Mesothelial cell of epicardium (in vitro differentiated cells): ENCODE measurements at places on chromosomes 1 and 21. TPM values are rescaled to one million over a fixed set of nuclear protein-coding genes. Genes with fewer than 3 reads are reported as not detected.

DNA sequence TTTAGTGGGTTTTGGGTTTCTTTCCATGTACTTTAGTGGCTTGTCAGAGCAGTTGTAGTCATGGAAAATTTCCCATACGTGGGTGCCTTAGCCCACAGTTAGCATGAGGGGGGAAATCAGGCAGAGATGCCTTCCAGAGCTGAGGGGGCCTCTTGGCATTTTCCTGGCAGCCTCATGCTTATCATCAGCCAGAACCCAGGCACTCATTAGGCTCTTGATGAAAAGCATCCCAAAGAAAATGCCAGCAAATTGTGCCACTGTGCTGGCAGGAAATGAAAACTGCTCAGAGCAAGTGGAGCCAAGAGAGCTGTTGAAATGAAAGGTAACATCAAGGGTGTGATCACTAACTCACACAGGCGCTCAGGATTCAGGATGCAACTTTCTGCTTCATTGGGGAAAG lies 128.0 kb downstream of the TNNI3K start:
- H3K27me3 ChIP-seq, result no peaks in the 10 kb centered on the region
- no peak for DNase-seq
- no peak overlapping the region for H3K4me3 ChIP-seq
- H3K36me3 ChIP-seq, result no peaks in the 10 kb centered on the region
- H3K4me1 ChIP-seq, result no peaks in the 10 kb centered on the region
- H3K27ac ChIP-seq, result no peak overlapping the region

DNA sequence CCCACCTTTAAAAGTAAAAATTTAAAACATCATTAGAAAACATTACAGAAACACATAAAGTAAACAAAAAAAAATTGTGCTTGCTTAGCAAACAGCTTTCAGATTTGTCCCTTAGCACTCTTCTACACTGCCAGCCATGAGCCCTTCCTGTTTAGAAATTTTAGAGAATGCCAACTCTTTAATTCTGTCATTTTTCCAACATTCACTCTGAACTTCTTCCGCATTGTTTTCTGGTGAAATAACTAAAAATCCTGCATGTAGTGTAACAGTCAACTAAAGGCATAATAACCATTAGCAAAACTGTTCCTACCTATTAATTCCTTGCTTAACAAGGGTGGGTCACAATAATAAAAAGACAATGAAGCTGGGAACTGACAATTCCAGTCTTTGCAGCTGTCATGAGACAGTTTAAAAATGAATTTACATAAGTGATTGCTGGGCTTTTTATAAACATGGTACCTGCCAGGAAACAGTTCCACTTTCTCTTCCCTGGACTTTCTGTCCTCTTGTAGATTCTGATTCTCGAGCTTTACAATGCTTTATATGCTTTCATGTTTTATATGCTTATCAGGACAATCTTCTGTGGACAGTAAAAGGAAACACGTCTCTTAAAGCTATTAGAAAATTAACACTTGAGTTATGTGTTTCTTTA lies 19.0 kb downstream of the GNG12 start:
- H3K27me3 ChIP-seq, result no peaks in the 10 kb centered on the region
- H3K27ac ChIP-seq, result peak overlapping the region; percentile 43
- H3K36me3 ChIP-seq, result peaks cover 16% of the 10 kb centered on the region
- no peak for DNase-seq

GRCh38 chr1:153251988-153252387 lies 7.5 kb upstream of the LORICRIN start:
- H3K27me3 ChIP-seq, result peaks cover 71% of the 10 kb centered on the region
- DNase-seq, result no peak
- H3K36me3 ChIP-seq, result no peaks in the 10 kb centered on the region
- H3K27ac ChIP-seq, result no peak overlapping the region
- H3K4me1 ChIP-seq, result no peaks in the 10 kb centered on the region

- peaks cover 58% of the 10 kb centered on the region for H3K4me1 ChIP-seq
- DNase-seq, result no peak
- H3K36me3 ChIP-seq, result no peaks in the 10 kb centered on the region
- no peak overlapping the region for H3K4me3 ChIP-seq
- H3K27me3 ChIP-seq, result no peaks in the 10 kb centered on the region
- peak overlapping the region; percentile 86 for H3K27ac ChIP-seq
These were observed 439.5 kb downstream of the SMYD3 start for GRCh38 chr1:246067432-246068216.

- H3K4me3 ChIP-seq, result no peak overlapping the region
- H3K27ac ChIP-seq, result no peak overlapping the region
- no peaks in the 10 kb centered on the region for H3K36me3 ChIP-seq
- H3K4me1 ChIP-seq, result no peaks in the 10 kb centered on the region
These were observed 26.8 kb upstream of the BEND5 start for GRCh38 chr1:48803474-48803873.

DNA sequence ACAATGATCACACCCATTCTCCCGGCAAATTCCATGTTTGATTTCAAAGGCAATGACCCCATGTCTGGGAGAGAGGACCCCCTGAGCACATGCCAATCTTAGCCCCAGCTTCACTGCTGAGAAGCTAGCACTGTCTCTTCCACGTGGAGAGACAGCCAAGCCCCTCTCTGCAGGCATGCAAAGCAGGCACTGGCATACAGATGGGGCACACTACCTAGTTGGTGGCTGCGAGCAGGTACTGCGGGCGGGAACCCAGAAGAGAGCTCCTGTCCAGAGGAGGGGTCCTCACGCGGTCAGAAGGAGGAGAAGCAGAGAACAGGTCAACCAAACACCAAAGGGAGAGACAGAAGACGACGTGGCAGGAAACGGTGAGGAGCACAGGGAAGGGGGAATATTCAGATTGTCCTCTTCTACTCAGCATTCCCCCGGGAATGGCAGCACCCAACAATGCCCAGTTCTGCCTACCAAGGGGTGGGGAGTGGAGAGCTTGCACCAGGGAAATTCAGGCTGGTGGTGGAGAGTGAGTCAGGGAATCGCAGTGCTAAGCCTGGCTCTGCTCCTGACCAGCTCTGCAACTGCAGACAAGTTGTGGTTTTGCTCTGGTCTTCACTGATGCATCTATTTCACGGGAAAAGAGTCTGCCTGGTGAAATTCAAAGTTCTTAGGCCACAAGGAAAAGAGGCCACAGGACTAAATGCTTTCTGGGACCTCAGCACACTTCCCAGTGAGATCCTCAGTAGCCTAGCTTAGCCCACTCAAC lies 48.1 kb upstream of the GOLT1A start:
- DNase-seq, result no peak
- H3K36me3 ChIP-seq, result peaks cover 17% of the 10 kb centered on the region

DNA sequence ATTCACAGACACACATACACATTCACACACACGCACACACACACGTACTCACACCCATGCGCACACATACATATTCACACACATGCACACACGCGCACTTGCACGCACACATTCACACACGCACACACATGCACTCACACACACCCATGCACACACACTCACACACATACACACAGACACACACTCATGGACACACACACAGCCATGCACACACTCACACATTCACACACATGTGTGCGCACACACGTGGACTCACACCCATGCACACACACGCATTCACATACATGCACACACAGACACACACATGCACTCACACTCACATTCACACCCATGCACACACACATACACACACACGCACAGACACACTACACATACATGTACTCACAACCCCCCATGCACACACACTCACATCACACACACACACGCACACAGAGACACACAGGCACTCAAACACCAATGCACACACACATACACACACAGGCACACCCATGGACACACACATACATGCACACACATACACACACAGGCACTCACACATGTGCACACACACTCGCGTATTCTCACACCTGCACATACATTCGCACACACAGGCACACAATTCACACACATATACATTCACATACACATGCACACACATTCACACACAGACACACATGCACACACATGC lies 589.1 kb downstream of the PTPRU start:
- DNase-seq, result no peak
- H3K27ac ChIP-seq, result no peak overlapping the region
- no peaks in the 10 kb centered on the region for H3K4me1 ChIP-seq
- H3K4me3 ChIP-seq, result no peak overlapping the region
- peaks cover 45% of the 10 kb centered on the region for H3K27me3 ChIP-seq
- H3K36me3 ChIP-seq, result no peaks in the 10 kb centered on the region

GRCh38 chr1:94418664-94419655 lies 771 bp downstream of the ABCD3 start:
- no peak for DNase-seq
- no peaks in the 10 kb centered on the region for H3K27me3 ChIP-seq
- H3K36me3 ChIP-seq, result no peaks in the 10 kb centered on the region
- peaks cover 40% of the 10 kb centered on the region for H3K4me1 ChIP-seq
- peak overlapping the region; percentile 69 for H3K27ac ChIP-seq

GRCh38 chr1:6273380-6273891 lies 12.5 kb upstream of the GPR153 start:
- H3K27ac ChIP-seq, result no peak overlapping the region
- no peaks in the 10 kb centered on the region for H3K27me3 ChIP-seq
- no peak overlapping the region for H3K4me3 ChIP-seq

GRCh38 chr1:83697961-83698360 lies 301.0 kb downstream of the TTLL7 start:
- peaks cover 22% of the 10 kb centered on the region for H3K4me1 ChIP-seq
- H3K4me3 ChIP-seq, result no peak overlapping the region
- H3K36me3 ChIP-seq, result no peaks in the 10 kb centered on the region
- H3K27ac ChIP-seq, result no peak overlapping the region
- DNase-seq, result no peak

DNA sequence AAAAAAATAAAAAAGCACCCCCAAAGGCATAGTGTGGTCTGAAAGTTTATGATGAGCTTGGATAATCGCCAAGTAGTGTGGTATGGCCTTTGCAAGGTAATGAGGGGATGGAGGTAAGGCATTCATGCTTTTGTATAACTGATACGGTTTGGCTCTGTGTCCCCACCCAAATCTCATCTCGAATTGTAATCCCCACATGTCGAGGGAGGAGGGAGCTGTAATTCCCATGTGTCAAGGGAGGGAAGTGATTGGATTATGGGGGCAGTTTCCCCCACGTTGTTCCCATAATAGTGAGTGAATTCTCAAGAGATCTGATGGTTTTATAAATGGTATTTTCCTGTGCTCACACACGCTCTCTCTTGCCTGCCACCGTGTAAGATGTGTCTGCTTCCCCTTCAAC lies 215.5 kb downstream of the NFIA start:
- no peak overlapping the region for H3K4me3 ChIP-seq
- H3K4me1 ChIP-seq, result peaks cover 28% of the 10 kb centered on the region

GRCh38 chr1:150179867-150180266 lies 30.2 kb downstream of the PLEKHO1 start:
- H3K36me3 ChIP-seq, result no peaks in the 10 kb centered on the region
- H3K4me3 ChIP-seq, result no peak overlapping the region
- H3K27ac ChIP-seq, result no peak overlapping the region
- no peaks in the 10 kb centered on the region for H3K4me1 ChIP-seq

DNA sequence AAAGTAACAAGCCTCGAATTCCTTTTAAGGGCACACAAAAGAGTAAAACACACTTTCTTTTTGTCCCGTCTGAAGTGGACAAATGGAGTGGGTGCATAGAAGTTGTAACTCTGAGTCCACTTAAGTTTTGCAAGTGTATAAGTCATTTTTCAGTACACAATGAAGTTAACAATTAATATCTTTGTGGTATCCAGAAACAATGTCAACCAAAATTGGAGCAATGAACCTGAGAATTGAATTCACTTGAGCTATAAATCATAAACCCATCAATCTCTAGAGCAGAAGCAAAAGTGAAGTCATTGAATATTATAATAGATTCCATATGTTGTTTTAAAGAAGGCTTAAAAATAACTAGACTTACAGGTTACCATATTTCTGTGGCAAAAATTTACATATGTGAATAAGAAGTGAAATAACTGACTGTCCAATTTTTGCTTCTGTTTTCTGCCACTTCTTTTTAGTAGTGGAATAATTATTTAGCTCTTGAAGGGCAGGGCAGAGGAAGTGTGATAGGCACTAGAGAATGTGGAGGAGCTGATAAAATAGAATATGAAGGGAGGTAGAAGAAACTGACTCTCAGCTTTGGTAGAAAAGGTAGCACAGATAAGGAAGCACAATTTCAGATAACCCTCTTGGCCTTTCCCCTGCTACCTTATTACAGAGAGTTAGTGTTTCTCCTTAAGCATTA lies 73.9 kb upstream of the RGL1 start:
- peak overlapping the region; percentile 53 for H3K27ac ChIP-seq
- DNase-seq, result no peak
- H3K4me1 ChIP-seq, result peaks cover 54% of the 10 kb centered on the region
- H3K4me3 ChIP-seq, result no peak overlapping the region
- no peaks in the 10 kb centered on the region for H3K36me3 ChIP-seq
- H3K27me3 ChIP-seq, result no peaks in the 10 kb centered on the region

Gene PRKACB
- 37.8 to 40.1 TPM (median 38.5 TPM) in 3 replicates for total RNA-seq

Gene ALX3
- total RNA-seq, result 127 to 136 TPM (median 132 TPM) in 3 replicates

Gene RGS13
- total RNA-seq, result 1.1 to 1.8 TPM (median 1.2 TPM) in 3 replicates
